ENCODE measurements at places on chromosomes 3 and 15. TPM values are rescaled to one million over a fixed set of nuclear protein-coding genes. Genes with fewer than 3 reads are reported as not detected.

Gene ATXN7
- 15.5 TPM for total RNA-seq

Gene LRRC2
- 29.7 TPM for total RNA-seq

Gene GOLGA6D
- not detected for total RNA-seq

Gene IFT80
- 14.1 TPM for total RNA-seq

Gene TEX9
- 0.67 TPM for total RNA-seq

Gene BAHD1
- 19.2 TPM for total RNA-seq

Gene CCR9
- not detected for total RNA-seq

Gene TEX55
- not detected for total RNA-seq

Gene DYNC1LI1
- total RNA-seq: 39.7 TPM

Gene KLF13
- total RNA-seq: 52.8 TPM

Gene SNTN
- not detected for total RNA-seq

Gene IL17RB
- total RNA-seq: 1.1 TPM

Measured in right atrium auricular region (tissue), 2 donors.